ENCODE measurements at places on chromosomes 6 and 20.

DNA sequence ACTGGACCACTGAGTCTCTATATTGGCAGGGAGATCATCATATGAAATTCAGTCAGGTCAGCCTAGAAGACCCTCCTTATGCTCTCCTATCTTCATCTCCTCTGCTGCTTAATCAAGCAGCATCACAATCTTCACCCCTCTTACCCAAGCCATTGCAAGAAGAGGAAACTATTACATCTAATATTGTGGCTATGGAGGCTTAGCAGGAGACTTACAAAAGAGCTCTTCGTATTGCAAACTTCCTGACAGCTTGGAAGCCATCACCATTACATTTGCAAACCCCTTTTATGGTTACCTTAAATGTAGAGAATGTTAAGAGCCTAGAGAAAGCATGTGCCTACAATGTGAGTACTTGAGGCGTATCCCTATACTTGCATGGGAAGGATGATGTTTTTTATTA is 87.2 kb upstream of the STXBP5 start:
- DNase-seq = no peak

DNA sequence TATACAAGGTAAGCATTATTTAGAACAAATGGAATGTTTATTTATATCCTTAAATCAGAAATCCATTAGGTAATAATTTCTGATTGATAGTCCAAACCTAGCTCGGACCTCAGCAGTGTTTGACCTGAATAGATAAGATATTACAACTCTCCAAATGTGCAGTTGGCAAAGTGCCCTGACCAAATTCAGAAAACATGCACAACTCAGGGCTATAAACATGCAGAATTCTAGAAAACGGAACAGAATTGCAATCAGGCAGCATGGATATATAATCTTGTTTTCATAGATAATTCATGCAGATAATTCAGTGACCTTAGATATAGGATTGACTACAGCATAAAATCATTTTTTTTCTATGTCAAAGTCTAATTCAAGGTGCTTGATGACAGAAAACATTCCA is 626.6 kb upstream of the CITED2 start:
- no peak for DNase-seq

GRCh38 chr6:18263418-18264218 is 712 bp downstream of the DEK start:
- peak; percentile 21 for DNase-seq

DNA sequence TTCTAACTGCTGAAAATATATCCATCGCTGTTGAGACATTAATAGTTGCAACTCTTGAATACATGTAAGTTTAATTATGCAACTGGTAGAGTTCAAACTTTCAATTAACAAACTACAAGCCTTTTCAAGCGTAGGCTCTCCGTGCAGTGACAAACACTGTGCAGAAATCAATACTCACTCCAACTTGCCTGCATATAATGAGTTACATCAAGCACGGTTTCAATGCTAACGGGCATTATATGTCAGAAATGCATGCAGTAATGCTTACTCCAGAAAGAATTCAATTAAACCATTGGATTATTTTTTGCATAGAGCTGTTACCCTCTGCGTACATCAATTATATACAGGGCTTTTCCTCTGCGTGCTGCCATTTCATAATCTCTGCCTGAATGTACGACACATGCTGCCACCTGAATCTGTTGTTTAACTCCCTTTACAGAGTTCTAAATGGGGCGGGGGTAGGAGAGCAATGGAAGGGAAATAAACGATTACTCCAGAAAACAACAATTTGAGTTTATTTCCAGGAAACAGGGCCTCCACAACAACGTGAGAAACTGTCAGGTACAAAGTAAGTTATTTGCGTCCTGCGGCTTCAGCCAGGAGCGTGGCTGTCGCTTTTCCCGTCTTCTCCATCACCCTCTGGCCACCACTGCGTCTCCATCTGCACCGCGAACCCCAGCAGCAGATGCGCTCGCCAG is 1.8 kb downstream of the PTPRK start:
- DNase-seq = peak; percentile 0

GRCh38 chr6:108837236-108837971 is 10.8 kb upstream of the ARMC2 start:
- DNase-seq = no peak

GRCh38 chr6:85764844-85765243 is 122.2 kb upstream of the SYNCRIP start:
- DNase-seq = no peak

DNA sequence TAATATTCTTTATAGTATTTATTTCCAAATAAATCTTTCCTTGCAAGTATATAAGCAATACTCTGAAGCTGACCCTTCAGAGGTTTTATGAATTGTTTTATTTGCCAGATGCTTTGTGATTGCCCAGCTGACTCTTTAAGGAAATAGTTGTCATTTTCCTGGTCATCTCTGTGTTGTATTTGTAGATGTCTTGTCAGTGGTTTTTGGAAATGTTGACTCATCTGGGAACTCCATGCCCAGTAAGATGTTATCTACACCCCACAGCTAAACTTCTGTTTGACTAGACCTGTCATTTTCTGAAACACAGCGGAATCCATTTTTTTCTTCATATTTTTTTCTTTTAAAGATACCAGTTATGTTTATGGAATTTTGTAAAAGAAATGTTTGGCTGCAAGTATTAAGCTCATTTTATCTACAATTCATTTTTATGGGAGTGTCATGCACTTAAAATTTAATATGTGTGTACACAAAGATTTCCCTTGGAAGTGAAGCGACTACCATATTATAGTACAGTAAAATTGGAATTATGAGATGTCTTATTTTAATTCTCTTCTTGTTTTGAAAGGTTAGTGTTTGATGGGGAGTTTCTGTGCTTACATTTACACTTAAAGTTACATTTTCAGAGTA is 491.0 kb downstream of the NKAIN2 start:
- DNase-seq = no peak

- DNase-seq = no peak
These were observed 90.2 kb upstream of the CCDC167 start for GRCh38 chr6:37589941-37590340.

DNA sequence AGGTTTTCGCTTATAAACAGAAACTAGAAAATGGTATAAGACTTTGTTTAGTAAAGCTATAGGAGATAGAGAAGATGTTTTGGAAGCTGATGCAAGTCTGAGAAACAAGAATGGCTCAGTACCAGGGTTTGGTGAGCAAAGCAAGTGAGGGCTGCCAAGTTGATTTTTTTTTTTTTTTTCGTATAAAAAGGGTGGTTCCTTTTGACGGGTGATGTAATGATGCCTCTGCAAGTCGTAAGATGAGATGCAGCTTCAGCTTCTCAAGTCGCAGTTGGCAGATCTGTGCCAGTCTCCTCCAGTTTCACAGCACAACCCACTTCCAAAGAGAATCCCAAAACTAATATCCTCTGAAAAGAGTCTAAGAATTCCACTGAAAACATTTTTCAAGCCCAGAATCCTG is 252.8 kb upstream of the CDH4 start:
- no peak for DNase-seq

- no peak for DNase-seq
These were observed 88.3 kb upstream of the PRND start for GRCh38 chr20:4633379-4633778.

DNA sequence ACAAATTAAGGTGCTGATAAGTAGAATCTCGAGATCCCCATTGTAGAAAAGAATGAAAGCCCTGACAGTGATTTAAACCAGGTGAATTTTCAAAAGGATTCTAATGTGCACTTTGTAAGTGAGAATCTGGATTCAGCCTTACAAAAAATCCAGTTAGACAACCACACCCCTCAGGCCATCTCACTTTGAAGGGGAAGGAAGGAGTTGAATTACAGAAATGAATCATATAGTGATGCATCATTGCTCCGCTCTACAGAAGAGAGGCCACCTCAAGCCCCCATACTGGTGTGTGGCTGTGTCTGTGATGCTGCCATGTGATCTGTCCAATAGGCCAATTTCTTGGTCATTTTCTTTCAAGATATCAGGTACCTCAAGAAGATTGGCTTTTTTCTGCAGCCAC is 85.5 kb upstream of the NT5E start:
- no peak for DNase-seq

GRCh38 chr20:3781153-3781910 is at the start of gene SPEF1:
Gene SPEF1 (minus strand): TSS chr20:3781448. CDS start chr20:3781287, 161 bp downstream.
- DNase-seq = no peak

DNA sequence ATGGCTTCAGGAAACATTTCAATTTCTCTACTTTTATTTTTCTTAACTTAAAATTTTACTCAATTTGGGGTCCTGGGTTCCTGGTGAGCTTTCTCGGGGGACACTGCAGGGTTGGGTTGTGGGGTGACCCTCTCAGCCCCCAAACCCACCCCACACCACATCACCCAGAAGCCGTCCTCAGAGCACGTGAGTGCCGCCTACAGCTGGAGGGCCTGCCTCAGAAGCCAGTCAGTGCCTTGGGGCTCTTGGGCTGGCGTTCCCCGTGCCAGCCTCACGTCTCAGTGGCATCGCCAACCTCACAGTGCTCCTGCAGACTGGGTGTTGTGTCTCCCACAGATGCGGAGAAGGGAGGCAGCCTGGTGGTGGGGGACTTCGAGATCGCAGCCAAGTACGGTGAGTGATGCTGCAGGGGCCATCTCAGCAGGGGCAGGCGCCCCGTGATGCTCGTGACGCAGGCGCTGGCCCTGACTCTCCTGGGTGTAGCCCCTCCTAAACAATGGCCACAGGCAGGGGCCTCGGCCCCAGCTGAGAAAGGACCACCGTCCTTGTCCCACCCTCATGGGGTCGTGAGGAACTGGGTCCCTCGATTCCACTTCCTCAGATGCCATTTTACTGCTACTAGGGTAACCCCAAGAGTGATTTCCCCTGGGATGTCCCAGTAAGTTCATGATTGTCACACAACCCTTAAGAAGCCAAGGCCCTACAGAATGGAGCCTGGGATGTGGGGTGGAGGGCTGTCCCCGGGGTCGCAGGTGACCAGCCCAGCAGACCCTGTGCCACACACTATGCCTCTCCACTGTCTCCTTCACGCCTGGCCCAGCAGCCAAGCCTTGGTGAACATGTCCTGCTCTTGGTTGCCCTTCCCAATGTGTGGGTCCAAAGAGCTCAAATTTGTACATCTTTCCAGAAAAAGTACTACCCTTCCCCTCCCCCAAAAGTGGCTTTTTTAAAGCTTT is 23.8 kb upstream of the PYGB start:
- DNase-seq = no peak

DNA sequence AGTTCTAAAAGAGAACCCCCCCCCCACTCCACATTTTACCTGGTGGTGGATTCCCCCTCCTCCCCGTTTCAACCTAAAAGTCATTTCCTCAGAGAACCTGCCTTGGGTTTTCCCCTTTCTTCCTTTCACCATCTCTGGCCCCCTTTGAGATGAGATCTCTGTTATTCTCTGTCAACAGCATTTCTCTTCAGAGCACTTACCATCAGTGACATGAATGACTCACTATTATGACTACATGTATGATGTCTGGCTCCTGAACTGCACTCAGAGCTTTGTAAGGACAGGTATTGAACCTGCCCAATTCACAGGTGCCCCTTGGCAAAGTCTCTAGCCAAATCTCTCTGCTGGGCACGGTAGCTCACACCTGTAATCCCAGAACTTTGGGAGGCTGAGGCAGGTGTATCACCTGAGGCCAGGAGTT is 61.4 kb upstream of the JARID2 start:
- DNase-seq = peak; percentile 5

- no peak for DNase-seq
These were observed 300.3 kb downstream of the LAMA2 start for GRCh38 chr6:129183187-129183591.

- no peak for DNase-seq
These were observed 151.9 kb downstream of the CFAP61 start for GRCh38 chr20:20204256-20204655.

DNA sequence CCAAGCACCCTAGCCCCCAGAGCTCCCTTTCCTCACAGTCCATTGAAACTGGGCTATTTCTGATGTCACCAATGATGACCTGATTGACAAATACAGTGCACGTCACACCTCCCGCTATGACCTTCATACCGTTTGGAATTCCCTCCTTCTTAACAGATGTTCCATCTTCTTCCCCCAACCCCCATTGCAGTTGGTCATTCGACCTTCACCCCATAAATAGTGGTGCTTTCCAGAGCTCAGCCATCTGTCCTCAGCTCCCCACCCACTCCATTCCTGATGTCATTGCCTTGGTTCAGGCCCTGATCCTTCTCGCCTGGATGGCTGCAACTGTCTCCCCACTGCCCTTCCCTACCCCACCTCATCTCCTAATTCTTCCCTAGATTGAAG is 198.5 kb downstream of the SOD2 start:
- no peak for DNase-seq

GRCh38 chr6:42984924-42985475 is 630 bp downstream of the PPP2R5D start:
- no peak for DNase-seq

GRCh38 chr20:12166053-12166717 is 248.5 kb downstream of the BTBD3 start:
- no peak for DNase-seq

- DNase-seq = peak; percentile 15
These were observed 45.7 kb downstream of the OR2B2 start for GRCh38 chr6:27866357-27867050.

DNA sequence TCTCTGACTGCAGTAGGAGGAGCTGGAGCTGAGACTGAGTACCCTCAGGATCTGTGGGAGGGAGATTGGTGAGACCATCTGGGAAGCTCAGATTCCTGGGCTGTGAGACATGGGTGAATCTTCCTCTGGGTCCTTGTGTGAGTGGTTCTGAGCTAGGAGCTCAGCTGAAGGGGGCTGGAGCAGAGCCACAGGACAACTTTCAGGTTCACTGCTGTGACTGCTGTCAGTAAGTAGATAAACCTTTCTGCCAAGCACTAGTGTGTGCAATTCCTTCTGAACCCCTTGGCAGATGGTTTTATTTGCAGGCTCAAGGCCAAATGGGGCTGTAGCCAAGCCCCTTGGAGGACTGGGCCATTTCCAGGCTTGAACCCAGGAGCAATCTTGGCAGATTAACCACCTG is 49.6 kb upstream of the SNAP91 start:
- DNase-seq = no peak

GRCh38 chr6:76466286-76466685 is 393.8 kb upstream of the IMPG1 start:
- no peak for DNase-seq

All from stimulated activated CD8-positive, alpha-beta memory T cell treated with anti-CD3 and anti-CD28 coated beads, Interleukin-12 subunit alpha, Interleukin-12 subunit beta, amount 100 ng/mL, for 4 hours (primary cell).